ENCODE measurements at places on chromosomes 2 and 18.

GRCh38 chr2:86372641-86373502 is 35.4 kb upstream of the REEP1 start:
- no peak for DNase-seq

DNA sequence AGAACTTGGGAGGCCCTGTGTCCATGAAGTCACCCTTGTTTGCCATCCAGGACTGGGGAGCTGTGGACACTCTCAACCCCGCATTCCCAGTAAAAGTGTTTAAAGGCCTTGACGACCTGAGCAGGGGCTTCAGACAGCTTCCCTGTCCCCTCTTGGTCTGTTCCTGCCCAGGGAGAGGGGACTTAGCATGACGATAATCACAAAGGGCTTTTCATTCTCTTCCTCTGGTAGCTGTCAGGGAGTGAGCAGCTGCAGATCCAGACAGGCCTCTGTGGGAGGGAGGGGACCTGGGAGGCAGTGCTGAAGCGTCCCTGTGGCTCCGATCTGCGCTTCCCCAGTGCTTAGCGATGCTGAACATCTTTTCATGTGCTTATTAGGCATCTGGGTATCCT is 77.8 kb upstream of the HS6ST1 start:
- DNase-seq: no peak

DNA sequence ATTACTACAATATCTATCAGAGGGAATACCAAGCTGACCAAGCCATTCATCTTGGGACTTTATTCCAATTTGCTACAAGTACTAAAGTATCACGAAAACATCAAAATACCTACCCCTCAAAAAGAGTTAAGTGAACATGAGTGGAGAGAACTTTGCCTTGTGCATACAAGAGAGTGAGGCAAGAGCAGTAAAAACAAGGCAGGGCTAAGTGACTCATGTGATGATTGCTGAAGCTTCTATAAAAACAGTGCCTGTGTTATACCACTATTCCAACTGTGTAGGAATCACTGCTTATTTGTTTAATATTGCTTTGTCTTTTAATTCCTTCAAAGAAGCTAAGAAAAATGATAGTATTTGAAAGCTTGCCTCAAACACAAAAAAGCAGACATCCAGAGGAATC is 61.2 kb downstream of the FARSB start:
- DNase-seq: no peak

- no peak for DNase-seq
Measured at GRCh38 chr2:29108225-29108624, 7.0 kb upstream of the CLIP4 start.
